T1000 (cell line): ENCODE measurements at places on chromosomes 1 and 21.

GRCh38 chr1:212640223-212640878 is 31.8 kb downstream of the ATF3 start:
- DNase-seq = no peak

- DNase-seq = no peak
These were observed 1.5 kb downstream of the SHISA4 start for GRCh38 chr1:201890223-201890622.

DNA sequence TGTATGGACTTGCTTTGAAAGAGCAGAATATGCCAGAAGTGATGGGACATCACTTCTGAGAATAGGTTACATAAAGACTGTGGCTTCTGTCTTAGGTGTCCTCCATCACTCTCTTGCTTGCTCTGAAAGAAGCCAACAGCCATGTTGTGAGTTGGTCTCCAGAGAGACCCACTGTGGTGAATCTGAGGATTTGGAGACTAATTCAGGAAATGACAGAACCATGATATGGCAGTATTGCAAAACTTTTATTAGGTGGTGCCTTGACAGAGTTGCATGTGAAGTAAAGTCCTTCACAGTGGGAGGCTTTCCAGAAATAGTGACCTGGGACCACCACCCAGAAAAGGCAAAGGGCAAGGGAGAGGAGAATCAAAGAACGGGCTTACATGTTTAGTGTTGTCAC is 628.6 kb downstream of the KCNT2 start:
- no peak for DNase-seq

GRCh38 chr1:43818691-43819090 is 111.4 kb downstream of the ST3GAL3 start:
- DNase-seq = no peak

DNA sequence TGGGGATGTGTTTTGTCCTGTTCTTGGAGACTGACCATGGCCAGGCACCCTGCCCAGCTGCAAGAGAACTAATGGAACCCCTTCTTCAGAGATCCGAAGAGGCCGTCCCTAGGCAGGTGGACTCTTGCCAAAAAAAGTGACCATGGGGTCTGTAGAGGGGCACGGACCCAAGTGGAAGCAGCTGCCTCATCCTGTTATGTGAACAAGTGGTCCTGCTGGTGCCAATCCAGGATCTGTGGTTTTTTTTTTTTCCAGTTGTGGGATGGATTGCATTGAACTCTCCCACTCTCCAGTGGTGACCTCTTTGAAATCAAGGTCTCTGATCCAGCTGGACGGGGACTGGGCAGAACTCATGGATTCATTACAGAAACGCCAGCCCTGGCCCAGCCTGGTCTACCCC is 71.2 kb downstream of the ARHGEF10L start:
- DNase-seq = no peak

DNA sequence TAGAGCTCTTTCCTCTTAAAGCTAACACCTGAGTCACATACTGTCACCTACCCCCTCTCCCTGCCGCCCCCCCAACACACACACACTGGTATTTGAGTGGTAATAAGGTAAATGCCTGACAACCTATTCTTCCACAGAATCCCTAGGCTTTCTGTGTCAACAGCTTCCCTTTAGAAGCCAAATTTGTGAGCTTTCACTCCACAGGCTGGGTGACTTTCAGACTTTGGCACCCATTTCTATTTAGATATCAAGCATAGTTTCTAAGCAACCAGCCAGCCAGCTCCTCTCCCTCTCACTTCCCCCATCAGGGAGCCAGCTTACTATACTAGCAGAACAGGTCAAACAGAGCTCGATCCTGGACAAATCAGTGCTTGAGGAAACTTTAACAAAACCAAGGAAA is 3.2 kb upstream of the C1orf74 start:
- no peak for DNase-seq

DNA sequence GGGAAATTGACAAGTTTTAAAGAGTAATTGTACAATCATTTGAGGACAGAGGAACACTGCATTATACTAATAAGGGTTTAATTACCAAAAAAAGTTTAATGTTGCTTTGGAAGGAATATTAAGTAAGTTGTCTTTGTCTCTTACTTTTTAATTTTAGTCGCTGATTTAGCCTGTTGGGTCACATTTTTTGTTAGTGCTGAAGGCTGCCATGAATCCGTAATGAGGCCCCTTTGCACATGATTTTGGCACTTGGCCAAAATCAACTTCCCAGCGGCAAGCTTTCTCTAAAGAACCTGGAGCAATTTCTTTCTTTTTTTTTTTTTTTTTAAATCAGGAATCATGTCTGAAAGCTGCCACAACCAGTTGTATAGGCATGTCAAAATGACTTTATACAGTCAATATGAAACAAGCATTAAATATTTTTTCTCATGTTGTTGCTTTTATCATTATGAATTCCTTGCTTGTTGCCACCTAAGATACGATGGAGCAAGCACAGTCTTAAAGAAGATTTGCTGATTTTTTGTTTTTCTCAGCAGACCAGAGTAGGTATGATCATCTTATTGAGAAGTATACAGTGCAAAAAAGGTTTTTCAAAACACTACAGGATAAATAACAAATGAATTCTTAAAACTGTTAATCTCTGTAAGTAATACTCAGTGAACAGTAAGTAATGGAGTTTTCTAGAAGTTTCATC is 690.4 kb downstream of the USP25 start:
- no peak for DNase-seq

GRCh38 chr1:165355139-165355976 is 1.2 kb downstream of the LMX1A start:
- DNase-seq = no peak

DNA sequence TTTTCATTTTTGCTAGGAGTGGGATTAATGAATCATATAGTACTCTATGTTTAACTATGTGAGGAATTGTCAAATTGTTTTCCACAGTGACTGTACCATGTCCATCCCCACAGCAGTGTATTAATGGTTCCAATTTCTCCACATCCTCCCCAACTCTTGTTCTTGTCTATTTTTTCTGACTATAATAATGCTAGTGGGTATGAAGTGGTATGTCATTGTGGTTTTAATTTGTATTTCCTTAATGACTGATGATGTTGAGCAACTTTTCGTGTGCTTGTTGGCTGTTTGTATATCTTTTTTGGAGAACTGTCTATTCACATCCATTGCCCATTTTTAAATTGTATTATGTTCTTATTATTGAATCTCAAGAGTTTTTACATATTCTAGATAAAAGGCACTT is 10.0 kb upstream of the KPRP start:
- DNase-seq = no peak
